SIG-M5 (cell line): ENCODE measurements at places on chromosomes 2 and 18.
A peak's percentile ranks its signal among the peaks of the same experiment; 100 is the strongest.

GRCh38 chr18:74081966-74082741 is 65.5 kb downstream of the FBXO15 start:
- peak; percentile 7 for DNase-seq

- DNase-seq, result no peak
Measured at GRCh38 chr2:70396612-70397011, 94.7 kb upstream of the FAM136A start.

DNA sequence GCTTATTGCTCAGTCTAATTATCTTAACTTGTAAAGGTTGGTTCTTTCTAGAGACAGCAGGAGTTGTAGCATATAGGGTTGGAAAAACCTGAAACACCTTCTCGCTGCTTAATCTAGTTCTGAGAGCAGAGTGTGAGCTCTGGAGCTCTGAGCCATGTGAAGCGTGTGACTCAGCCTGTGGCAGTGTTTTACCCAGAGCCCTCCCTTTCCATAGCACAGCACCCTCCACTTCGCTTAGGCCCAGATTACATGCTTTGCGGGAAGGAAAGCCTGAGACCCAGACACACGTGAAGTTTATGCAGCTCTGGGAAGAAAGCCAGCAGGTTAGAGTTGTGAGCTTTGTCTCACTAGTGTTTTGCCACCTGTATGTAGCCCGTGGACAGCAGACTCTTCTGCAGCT is 74.5 kb downstream of the INPP4A start:
- DNase-seq, result no peak

GRCh38 chr18:11553098-11553940 is 56.1 kb upstream of the SLC35G4 start:
- no peak for DNase-seq

DNA sequence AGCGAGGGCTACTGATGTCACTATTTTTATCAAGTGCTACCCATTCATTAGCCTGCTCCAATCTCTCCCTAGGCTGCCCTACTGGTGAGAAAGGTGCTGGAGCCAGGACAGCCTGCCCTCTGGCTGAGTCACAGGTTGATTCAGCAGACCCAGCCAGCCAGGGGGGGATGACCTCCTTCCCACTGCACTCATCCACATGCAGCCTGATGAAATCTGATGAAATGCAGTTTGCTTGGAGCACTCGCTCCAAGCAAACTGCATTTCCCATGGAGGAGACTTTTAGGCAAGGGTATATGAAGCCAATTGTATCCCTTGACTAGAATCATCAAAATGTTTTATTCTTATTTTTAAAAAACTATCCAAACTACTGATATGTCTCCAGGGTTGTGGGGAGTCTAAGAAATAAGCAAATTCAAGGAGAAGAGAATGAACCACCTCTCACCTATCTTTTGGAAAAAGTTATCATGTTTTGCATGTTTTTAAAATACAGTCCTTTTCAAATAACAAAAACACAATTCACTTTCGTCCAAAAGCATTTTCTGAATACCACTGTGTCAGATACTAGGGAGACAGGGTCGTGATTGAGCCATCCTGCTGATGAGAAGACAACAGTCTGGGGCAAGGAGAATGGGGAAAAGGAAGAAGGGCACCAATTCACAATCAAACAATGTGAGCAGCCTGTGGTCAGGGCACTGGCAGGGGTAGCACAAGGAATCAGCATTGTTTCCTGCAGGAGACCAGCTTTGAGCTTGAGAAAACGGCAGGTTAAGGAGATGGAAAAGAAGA is 128.3 kb downstream of the AFF3 start:
- DNase-seq, result no peak

DNA sequence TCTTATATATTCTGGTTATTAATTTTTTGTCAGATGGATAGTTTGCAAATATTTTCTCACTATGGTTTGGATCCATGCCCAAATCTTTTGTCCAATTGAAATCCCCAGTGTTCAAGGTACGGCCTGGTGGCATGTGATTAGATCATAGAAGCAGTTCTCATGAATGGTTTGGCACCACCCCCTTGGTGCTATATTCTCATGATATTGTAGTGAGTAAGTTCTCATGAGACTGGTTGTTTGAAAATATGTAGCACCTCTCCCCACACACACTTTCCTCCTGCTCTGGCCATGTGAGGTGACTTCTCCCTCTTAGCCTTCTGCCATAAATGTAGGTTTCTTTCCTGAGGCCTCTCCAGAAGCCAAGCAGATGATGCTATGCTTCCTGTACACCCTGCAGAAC is 107.7 kb upstream of the KYNU start:
- DNase-seq, result no peak

GRCh38 chr2:57210855-57211254 is 835.8 kb upstream of the VRK2 start:
- DNase-seq, result no peak

DNA sequence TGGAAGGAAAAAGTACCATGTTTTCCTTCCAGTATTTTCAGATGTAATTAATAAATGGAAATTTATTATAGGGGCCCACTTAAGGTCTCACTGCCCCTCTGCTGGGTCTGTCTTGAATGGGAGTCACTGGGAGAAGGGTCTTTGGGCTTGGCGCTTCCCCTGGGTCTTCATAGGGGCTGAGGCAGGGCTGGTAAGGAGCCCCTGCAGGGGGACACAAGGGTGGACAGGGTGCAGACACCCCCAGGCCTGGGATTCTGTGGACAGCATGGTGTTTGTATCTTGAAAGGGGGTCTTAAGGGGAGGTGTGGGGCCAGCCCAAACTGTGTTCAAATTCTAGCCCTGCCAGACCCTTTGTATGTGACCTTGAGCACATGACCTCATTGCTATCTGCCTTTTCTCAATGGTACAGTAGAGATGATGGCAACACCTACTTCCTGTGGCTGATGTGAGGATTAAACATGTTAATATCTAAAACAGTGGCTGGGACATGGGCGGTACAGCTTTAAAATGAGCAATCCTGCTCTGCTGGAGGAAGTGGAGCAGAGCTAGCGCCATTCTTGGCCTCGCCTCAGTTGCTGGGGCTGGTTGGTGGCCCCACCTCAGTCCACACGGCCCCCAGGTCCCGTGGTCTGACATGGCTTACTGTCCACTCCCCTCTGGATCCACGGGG is 71.6 kb downstream of the GNAL start:
- DNase-seq, result no peak

DNA sequence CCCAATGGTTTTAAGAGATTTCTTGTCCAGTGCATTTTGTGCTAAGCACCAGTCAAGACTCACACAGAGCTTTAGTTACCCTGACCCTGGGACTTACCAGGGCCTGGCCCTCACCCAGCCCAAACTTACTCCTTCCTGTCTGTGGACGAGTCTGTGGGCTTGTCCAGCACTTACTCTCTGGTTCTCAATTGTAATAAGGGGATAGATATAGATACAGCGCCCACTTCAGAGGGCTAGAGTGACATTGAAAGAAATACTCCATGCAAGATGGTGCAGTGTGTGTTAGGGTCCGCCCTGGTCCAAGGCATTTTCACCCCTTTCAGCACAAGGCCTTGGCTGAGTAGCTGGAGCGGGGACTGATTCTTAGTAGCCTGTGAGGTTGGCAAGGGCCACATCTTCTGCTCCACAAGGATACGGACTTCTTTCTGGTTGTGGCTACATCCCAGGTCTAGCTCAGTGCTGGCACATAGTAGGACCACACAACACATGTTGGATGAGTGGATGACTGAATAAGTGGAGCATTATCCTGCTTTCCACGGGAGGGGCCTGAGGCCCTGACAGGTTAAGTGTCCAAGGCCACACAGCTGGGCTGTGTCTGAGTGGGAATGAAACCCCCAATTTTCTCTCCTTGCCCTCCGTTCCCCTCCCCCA is 3.8 kb upstream of the ARID5A start:
- no peak for DNase-seq

DNA sequence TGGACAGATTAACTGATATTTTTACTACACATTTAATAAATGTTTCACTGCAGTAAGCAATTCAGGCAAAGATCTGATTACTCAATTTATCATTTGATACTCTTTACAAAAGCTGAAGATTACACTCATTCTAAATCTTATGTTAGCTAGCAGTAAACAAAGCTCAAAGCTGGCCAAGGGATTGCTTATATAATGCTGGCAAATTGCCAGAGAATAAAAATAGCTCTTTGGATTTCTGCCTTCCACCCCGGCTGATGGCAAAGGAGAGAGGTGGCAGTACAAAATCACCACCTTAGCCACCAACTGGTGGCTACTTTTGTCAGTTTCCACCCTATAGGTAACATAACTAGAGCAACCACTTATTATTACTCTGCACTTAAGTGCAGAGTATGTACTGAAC is 320.5 kb downstream of the FSIP2 start:
- DNase-seq, result no peak

DNA sequence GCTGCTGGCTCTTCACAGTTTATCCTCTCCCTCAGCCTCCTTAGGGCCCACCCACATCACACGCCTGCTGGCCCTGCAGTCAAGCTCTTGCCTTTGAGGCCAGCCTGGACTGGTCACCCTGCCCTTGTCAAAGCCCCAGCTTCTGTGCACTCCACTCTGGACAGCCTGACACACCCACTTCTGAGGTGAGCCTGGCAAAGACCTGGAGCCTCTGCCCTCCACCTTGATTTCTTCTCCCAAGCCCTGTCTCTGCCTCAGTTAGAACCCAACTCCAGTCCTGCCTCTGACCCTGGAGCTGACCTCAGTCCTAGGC is 37.0 kb upstream of the TAF1B start:
- no peak for DNase-seq

DNA sequence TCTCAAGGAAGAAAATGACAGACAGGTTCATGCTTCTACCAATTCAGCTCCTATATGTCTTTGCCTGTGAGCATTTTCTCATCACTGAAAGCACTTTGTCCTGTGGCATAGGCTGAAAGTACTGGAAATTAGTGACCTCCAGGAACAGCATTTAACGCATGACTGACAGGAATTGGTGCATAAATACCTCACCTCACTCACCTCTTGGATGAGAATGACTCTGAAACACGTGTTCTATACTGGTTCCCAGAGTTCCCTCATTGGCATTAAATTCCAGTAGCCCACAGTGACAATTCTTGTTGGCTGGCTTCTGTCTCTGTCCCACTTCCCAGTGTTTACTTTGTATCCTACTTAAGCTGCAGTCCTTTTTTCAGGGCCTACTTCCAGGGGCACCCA is 83.4 kb upstream of the MAPRE2 start:
- no peak for DNase-seq

- no peak for DNase-seq
Measured at GRCh38 chr2:68653538-68653982, 10.2 kb downstream of the PROKR1 start.

DNA sequence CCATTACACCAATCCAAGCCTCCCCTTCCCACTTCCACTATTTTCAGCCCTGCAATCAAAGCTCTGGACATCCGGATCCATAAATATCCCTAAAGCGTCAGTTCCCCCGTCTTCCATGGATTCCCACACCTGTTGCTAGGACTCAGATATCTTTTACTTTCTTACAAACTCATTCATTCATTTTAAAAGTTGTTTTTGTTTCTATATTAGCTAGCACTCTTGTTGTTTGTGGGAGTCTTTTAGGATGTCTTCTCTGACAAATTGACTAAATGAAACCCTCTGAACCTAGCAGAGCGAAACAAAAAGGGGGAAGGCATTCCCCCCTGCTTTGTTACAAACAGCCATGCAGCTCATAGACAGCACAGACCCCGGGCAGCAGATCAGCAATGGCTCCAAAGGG is 9.0 kb upstream of the NBAS start:
- no peak for DNase-seq

DNA sequence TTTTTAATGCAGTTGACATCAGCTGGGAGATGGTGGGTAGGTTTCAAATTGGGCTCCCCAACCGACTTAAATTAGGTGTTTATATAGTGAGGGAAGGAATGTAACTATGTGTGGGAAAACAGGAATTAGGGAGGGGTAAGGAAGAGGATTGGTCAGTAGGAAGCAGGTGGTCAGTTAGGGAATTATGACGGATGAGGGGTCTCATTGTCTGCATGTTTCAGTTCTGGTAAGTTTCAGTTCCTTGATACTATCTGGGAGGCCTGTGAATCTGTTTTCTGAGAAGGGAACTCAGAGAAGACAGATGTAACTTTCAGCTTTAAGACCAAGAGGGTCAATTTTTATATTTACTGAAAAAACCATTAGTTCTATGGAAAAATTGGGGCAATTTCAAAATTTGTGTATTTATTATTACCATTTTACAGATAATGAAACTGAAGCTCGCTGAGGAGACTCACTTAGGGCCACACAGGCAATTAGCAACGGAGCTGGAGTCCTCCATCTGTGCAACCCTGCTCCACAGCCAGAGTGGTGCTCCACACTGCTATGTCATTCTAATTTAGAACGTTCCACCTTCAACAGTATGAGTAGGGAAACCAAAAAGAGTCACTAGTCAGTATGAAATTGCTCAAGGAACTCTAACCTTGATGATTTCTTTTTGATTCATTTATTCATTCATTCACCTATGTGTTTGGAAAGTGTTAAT is 36.0 kb upstream of the CCDC195 start:
- DNase-seq, result no peak

DNA sequence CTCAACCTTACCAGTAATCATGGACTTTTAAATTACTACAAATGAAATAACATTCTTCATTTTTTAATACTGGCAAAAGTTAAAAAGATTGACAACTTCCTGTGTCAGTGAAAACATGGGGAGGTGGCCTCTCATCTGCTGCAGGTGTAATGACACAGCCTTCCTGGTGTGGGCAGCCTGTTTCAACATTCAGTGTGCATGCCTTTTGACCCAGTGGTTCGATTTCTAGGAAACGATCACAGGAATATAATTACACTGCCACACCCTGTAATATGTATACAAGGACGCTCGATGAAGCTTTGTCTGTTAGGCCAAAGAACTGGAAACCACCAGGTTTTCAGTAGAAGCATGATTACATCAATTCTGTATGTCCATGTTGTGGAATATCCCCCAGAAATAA is 68.7 kb downstream of the MTHFD2 start:
- DNase-seq, result no peak

DNA sequence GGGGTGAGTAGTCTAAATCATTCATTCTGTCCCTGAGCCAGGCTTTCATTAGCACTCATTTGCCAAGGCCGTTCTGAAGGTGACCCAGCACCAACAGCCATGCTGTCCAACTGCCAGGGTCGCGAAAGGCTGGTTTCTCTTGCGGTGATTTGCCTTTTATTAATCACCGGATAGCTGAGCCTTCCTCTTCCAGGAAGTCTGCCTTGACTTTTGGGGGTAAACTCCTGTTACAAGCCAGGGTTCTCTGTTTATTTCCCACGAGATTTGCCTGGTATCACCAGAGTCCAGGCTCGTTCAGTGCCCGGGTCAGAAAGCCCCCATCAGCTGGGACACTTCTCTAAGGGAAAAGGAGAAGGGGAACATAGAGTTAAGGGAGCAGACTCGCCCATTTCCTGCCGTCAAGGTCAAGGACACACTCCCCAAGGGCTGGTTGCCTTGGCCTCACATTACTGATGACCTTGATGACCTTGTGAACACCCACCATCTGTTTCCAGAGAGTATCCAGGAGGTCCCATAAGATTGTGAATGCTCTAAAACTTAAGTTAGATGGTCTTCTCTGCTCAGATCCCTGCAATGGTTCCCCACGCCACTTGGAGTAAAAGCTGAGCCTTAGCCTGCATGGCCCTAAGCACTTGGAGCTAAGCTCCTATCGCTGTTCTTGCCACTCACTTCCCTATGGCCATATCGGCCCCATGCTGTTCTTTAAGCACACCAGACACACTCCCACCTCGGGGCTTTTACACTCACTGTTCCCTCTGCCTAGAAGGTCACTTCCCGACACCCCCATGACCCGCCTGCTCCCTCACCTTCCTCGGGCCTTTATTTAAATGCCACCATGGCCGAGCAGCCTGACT is 118.0 kb upstream of the STPG4 start:
- no peak for DNase-seq

GRCh38 chr2:217650716-217651360 is 352.0 kb downstream of the TNS1 start:
- DNase-seq, result no peak

GRCh38 chr2:119240311-119241204 is 16.9 kb downstream of the STEAP3 start:
- no peak for DNase-seq
